ENCODE measurements at places on chromosomes 12 and 14.

DNA sequence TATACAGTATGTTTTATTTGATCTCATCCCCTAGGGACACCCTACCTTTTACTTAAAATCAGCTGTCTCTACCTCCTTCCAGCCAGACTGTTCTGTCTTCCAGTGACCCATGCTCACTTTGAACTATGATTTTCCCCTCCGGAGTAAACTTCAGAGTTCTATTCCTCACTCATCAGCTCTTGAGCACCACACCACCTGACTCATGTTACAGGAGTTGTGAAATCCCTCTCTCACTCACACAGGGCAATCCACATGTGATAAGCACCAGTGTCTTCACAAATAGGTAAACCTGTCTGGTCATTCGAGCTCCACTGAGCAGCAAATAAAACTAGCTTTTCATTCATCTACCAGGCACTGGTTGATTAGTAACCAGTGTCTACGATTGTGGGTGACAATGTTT, 177.3 kb upstream of the BMP4 start:
- no peak for DNase-seq

DNA sequence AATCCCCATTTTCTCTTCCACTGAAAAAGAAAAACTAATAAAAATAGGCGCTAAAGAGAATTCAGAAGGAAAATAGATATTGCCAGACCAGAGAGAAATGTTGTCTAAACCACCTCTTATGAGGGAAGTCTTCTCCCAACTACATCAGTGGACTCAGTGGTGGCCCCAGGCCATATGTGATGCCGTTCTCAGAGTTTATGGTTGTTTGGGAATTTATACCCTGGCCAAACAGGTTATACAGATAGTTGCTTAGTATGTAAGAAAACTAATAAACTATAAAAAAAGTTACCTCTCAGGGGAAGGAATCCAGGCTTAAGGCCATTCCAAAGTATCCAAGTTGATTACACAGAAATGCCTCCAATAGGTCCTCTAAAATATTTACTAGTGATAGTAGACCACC, 103.4 kb upstream of the RBM19 start:
- DNase-seq: no peak

DNA sequence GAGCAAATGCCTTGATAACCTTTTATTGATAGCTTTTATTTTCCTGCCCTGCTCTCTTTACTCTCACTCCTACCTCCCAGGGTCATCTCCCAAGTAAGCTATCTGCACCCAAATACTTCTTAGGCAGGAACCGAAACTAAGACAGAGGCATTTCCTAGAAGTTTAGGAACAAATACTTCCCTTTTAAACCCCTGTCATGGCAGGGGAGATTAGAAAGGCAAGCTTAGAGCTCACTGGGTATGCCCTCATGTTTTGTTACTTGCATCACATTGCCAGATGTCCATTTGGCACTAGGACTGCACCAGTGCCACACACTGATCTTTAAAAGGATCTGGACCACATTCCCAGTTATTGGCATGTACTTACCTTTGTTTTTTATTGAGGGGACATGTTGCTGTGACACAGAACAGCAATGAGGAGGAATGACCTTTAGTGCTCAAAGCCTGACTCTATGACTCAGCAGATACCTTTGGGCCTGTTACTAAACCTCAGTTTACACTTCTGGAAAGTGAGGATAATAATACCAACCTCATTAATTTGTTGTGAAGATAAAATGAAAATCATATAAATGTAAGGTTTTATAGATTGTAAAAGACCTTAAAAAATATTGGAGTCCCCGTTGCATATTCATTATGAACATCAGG, 40.9 kb upstream of the MBIP start:
- no peak for DNase-seq

GRCh38 chr14:99975190-99975589, 90.0 kb upstream of the EVL start:
- DNase-seq: no peak

GRCh38 chr14:20657216-20658211, 16.0 kb upstream of the OR6S1 start:
- no peak for DNase-seq

- DNase-seq: no peak
Measured at GRCh38 chr14:37985826-37986470, 221.8 kb upstream of the SSTR1 start.

- no peak for DNase-seq
Measured at GRCh38 chr12:121717041-121717699, 4.6 kb downstream of the TMEM120B start.

GRCh38 chr12:54368025-54368708, 3.9 kb upstream of the GPR84 start:
- no peak for DNase-seq

DNA sequence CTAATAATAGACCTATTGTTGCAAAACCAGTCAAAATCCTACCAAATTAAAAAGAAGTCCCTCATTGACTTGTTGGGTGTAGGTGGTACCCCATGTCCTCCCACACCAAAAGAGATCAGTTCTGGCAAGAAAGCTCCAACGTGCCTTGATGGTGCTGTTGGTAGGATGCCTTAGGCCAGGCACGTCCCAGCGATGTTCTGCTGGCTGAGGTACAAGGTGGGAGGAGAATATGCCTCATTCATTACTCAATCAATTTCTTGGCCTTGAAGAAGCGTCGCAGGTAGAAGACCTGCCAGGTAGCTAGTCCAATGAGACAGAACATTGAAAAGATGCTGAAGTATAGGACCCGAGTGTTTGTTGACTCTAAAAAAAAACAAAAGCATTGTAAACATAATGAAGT, 7.8 kb upstream of the NEK9 start:
- DNase-seq: no peak

GRCh38 chr12:62787023-62787422, 147.9 kb downstream of the PPM1H start:
- DNase-seq: no peak

DNA sequence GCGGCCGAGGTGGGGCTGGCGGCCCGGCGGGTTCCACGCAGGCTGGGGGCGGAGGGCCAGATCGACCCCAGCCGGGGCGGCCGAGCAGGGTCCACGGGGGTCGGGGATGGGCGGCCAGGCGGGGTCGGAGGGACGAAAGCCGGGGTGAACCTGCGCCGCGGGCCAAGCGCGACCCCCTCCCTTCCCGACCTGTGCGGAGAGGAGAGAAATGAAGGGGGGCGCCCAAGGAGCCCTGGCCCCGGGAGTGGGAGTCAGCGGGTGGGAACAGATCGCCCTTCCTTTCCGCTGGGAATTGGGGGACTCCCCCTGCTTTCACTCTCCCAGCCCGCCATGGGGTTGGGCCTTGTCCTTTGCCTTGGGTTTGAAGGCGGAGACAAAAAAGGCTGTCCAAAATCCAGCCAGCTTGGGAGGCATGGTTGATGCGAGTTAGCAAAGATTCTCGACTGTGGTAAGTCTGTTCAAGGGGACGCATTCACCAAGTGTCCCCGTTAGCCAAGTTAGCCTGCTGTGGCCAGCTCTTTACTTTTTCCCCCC, 559 bp upstream of the CKAP4 start:
- DNase-seq: no peak

- no peak for DNase-seq
Measured at GRCh38 chr12:112671564-112671963, 120.0 kb upstream of the RPH3A start.

- DNase-seq: no peak
Measured at GRCh38 chr12:131380965-131381705, 329.8 kb upstream of the SFSWAP start.

- DNase-seq: no peak
Measured at GRCh38 chr12:123120452-123121166, 30.3 kb downstream of the PITPNM2 start.

- DNase-seq: no peak
Measured at GRCh38 chr12:96070670-96071279, 35.4 kb upstream of the LTA4H start.

- DNase-seq: no peak
Measured at GRCh38 chr14:35829449-35829848, 3.3 kb downstream of the BRMS1L start.

- no peak for DNase-seq
Measured at GRCh38 chr12:92905811-92906554, 23.1 kb downstream of the EEA1 start.

GRCh38 chr12:62919838-62920237, 15.1 kb downstream of the PPM1H start:
- no peak for DNase-seq

- no peak for DNase-seq
Measured at GRCh38 chr14:22159099-22159498, 429.9 kb downstream of the DAD1 start.

DNA sequence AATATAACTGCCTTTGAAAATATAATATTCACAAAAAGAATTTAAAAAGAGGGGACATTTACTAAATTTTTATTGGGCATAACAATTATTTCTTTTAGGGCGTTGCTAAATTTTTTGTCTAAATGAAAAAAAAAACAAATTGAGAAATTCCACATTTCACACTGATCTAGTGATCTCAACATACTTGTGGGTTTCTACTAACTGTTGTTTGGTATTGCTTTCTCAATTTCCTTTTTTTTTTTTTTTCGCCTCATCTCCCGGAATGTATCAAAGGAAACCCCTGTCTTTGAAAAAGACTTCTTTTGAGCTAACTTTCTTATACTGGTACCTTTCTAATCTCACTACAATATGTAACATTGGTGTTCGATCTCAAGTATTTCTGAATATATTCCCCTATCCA, at the start of gene CLEC4D:
TSS of gene CLEC4D (plus strand) at position 248 of the 400 bp plus-strand sequence. CDS start 230 bp downstream, outside the sequence.
- DNase-seq: no peak

DNA sequence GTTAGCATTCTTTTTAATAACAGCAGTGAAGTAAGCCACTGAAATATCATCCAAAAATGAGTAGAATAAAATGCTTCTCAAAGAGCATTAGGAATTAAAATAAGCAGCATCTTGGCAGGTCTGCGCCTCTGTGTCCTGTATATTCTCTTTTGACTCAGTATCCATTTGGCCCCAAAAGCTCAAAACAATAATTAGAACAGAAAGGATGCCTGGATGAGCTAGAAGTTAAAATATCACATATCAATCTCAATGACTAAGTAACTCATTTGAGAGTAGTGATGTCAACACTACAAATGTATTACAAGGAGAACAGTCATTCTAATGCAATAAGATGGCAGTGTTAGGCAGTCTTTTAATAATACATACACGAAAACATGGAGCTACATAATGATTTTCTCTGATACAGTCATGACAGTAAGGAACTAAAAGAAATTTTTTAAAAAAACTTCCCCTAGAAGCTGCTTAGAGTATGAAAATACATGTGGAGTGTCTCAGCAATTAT, 160.9 kb upstream of the ABCD2 start:
- DNase-seq: no peak

DNA sequence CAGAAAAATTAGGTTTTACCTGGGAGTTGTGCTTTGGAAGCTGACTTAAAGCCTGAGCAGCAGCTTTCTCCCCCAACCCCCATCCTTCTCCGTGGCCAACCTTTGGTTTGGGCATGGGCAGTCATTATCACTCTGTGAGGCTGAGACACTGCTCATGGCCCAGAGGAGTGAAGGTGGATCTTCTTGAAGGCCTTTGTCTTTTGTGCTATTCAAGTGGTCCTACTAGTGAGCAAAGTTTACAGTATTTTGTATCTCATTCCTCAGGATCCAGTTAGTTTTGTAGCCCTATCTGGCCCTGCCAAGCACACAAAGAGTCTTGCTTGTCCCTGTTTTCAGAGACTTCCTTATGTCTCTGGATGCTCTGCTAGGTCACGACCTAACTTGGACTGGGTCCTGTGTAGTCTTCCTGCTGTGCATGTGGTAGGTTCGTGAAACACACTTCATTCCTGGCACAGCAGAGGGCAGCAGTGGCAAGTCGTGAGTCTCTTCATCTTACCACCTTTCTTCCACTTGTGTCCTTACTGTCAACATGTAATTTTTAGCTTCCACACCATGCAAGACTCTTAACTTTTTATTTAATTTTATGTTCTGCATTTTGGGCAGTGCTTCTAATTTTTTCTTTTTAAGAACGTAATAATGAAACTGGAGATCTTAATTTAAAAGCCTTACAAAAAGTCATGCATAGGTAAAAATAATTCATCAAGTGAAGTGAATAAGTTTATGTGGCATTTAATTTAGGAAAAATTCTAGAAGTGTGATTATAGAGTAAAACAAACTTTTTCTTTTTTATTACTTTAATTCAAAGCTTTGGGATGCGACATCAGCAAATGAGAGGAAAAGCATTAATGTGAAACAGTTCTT, 53.7 kb downstream of the APAF1 start:
- no peak for DNase-seq

DNA sequence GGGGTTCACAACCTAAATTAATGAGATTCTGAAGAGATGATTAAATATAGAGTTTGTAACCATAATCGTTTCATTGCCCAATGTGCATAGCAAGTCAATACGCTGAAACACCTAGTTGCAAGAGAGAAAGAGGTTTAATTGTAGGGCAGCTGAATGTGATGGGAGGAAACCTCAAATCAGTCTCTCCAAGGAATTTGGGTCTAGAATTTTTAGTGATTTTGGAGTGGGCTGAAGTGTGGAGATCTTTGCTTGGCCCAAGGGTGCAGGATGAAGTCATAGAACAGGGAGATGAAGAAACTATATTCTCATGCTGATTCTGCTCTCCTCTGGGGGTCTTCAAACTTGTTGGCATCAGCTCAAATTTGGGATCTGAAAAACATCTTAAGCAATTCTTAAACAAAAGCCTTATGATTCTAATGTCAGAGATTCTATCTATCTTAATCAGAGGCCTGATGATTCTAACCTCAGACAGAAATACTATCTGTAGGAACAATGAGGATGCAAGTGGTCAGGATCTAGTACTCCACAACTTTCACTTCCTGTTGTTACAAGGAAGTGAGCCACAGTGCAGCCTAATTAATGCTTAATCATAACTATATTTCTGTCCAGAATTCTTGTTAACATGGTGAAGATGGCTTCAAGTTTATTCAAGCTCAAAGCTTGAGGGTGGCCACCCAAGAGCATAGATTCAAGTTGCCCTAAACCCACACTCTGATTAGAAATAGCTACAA, 80.2 kb upstream of the FUT8 start:
- no peak for DNase-seq

DNA sequence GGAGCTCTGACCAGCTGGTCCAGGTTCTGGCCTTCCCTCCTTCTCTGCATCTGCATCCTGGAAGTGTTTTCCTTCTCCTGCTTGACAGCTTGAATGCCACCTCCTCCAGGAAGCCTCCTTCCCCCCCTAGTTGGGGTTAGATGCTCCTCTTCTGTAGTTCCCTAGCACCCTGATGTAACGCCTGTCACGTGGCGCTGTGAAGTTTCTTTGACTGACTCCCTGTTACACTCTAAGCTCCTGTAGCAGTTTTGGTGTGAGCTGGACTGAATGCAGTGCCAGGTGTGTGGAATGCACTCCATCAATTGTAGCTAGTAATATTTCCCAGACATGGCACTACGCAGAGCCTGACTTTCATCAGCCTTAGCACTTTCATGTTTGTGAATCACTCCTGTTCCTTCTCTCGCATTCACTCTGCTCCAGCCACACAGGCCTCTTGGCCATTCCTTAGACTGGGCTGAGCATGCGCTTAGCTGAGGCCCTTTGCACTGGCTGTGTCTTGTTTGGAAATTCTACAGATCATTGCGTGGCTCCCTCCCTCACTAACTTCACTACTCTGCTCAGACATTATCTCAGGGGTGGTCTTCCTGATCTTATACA, 2.1 kb upstream of the FAIM2 start:
- DNase-seq: no peak

GRCh38 chr12:117830471-117830870, 138.3 kb downstream of the KSR2 start:
- DNase-seq: no peak

GRCh38 chr14:90274019-90274418, 17.7 kb downstream of the PSMC1 start:
- DNase-seq: no peak
